ENCODE measurements at places on chromosomes 13 and 19.

- no peak for DNase-seq
Observed at GRCh38 chr13:49258089-49258796, 10.5 kb downstream of the CDADC1 start.

GRCh38 chr19:48656840-48657474 is 11.0 kb upstream of the CA11 start:
- no peak for DNase-seq

DNA sequence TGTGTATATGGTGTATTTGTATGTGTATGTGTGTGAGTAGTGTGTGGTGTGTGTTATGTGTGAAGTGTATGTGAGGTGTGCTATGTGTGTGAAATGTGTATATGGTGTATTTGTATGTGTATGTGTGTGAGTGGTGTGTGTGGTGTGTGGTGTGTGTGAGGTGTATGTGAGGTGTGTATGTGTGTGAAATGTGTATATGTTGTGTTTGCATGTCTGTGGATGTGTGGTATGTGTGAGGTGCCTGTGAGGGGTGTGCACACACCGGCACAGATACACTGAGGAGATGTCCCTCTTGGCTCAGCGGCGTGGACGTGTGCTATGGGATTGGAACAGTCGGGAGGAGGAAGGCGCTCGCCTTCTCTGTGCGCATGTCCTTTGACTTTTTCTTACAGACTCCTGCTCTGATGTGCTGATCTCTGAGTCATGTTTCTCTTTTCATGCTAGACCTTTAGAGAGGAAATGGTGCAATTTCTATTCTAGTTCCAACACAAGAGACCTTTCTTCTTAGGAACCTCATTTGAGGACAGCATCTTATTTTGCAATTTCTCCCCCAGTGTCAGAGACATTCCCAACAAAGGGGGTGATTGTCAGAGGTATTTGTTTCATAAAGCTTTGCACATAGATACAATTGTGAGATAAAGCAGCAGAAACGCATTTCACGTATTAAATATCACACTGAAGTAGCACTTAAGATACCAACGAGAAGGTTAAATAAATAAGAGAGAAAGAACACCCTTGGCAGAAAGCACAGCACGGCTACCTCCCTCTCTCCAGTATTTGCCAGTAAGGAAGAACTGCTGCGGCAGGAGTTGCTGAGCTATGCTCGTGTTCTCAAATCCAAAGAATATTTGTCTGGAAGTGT is 11.3 kb upstream of the TNFRSF19 start:
- no peak for DNase-seq

- DNase-seq: no peak
Observed at GRCh38 chr19:30281906-30282305, 90.3 kb upstream of the ZNF536 start.

DNA sequence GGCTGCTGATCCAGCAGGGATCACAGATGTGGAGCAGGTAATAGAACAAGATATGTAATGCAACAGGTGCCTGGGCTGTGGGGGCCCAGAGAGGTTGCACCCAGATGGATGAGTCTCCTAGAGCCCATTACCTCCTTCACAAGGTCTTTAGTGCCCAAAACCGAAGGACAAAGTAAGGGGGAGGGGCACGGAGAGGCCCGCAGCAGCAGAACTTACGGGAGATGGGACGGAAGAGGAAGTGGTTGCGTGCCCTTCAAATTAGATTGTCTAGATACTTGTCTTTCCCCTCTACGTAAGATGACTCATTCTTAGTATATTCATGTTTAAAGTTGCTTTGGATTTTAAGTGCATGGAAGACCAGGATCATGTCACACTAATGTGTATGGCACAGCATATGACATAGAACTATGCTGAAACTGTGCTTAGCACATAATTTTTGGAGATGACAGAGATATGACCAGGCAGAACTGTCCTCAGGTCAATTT is 5.7 kb upstream of the MRPS31 start:
- DNase-seq: peak; percentile 49
